ENCODE measurements at places on chromosomes 12 and 14.

GRCh38 chr12:61810486-61810885 is 449.7 kb upstream of the USP15 start:
- DNase-seq = no peak

DNA sequence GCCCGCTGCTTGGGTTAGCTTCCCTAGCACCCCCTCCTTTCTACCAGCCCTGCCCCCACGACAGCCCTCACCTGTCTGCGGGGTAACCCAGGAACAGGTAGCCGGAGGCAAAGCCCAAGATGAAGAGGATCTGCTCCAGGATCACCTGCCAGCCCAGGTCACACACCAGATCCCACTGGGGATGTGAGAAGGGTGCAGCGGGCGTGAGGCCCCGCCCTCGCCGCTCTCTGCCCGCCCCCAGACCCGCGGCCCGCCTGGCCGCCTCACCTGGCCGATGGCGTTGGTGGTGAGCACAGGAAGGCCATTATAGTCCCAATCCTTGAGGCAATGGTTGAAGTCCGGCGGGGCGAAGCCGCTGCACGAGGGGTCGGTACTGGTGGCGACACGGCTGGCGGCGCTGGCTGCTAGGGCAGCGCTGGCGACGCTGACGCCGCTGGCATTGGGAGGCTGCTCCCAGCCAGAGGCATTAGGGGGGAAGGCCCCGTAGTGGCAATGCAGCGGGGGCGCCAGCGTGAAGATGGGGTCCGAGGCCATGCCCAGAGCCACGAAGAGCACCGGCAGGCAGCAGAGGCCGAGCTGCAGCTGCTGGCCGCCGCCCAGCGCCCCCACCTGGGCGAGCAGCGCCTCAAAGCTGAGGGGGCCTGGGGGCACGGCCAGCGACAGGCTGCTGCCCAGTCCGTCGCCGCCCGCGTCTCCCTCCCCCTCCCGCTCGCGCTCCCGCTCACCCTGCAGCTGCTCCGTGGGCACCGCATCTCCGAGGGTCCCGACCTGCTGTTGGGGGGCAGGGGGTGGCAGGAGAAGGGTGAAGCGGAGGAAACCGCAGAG is 794 bp downstream of the SLC22A17 start:
- no peak for DNase-seq

- no peak for DNase-seq
Observed at GRCh38 chr12:106736051-106736957, 38.2 kb upstream of the RIC8B start.

GRCh38 chr12:92539110-92539749 is 163.6 kb upstream of the PLEKHG7 start:
- no peak for DNase-seq

GRCh38 chr12:17381211-17381610 is 708.8 kb downstream of the RERGL start:
- no peak for DNase-seq

- DNase-seq = no peak
Observed at GRCh38 chr12:39923364-39923763, 182.5 kb downstream of the SLC2A13 start.

GRCh38 chr14:24285351-24285750 is 14.0 kb upstream of the RABGGTA start:
- no peak for DNase-seq

GRCh38 chr12:108615918-108616317 is 17.8 kb downstream of the SELPLG start:
- DNase-seq = no peak

DNA sequence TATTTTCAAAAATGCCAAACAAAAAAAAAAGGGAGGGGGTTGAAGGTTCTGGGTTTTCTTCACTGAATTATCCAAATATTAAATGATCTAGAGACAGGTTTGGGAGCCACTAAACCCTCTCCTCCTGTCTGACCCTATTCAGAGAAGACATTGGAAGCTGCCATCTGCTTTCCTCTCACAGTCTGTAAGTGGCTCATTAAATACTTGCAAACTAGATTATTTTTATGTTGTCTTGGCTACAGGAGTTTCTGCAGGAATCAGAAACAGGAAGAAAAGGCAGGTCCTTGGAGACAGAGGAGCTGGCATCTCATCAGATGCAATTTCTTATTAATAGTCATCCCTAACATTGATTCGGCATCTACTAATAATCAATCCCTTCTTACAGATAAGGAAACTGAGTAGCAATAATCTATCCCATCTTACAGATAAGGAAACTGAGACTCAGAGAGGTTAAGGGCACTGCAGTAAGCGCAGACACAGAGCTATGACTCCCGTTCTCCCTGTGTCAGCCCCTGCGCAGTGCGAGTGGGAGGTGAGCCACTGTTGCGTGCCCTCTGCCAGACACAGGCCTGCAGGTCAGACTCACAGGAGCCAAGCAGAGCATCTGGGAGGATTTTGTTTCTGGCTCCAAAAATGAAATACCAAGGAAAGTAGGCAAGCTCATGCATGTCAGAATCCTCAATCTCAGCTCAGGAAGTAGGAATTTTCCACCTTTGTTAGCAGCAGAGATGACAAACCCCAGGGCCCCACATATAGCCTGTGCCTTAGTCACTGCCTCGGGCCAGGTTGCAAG is 11.0 kb downstream of the BDKRB2 start:
- DNase-seq = no peak

DNA sequence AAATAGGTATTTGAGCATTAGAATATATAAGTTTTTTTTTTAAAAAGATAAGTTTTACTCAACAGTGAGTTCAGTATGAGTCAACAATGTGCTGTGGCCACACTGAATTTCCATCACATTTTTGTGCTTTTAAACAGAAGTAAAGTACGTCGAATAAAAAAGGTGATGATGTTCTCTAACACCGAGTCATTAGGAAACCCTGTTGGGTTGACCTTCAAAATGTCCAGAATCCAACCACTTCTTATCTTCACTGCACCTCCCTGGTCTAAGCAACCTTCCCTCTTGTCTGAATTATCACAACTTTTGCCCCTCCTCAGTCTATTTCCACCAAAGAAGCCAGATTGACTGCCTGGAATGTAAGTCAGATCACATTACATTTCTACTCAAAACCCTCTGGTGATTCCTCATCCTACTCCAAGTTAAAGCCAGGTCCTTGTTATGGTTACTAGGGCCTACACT is 43.0 kb upstream of the SYCP3 start:
- no peak for DNase-seq

- DNase-seq = no peak
Observed at GRCh38 chr12:97276661-97277429, 185.8 kb upstream of the RMST start.

DNA sequence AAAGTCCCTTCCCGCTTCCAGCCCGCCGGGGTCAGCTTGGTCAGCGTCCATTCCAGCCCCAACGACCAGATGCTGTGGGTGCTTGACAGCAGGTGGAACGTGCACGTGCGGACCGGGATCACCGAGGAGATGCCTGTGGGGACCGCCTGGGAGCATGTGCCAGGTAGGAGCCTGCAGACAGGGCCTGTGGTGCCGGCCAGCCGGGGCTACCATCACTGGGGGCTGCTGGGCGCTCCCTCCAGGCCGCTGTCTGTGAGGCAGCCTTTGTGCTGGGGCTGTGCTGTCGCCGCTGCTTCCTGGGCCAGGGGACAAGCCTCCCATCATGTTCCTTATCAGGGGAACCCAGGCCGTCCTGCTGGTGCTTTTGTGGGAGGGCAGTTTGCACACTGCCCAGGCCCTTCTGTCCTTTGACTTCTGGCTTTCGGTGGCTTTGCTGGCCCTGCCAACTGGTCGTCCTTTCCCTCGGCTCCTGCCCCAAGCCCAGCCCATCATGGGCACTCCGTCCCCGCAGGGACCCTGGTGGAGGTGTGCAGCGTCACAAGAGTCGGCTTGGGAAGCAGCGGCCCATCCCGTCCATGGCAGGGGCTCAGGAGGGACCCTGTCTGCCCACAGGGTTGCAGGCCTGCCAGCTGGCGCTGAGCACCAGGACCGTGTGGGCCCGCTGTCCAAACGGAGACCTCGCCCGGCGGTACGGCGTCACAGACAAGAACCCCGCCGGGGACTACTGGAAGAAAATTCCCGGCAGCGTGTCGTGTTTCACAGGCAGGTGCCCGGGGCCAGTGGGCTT is 12.4 kb downstream of the ANKRD9 start:
- DNase-seq = no peak

DNA sequence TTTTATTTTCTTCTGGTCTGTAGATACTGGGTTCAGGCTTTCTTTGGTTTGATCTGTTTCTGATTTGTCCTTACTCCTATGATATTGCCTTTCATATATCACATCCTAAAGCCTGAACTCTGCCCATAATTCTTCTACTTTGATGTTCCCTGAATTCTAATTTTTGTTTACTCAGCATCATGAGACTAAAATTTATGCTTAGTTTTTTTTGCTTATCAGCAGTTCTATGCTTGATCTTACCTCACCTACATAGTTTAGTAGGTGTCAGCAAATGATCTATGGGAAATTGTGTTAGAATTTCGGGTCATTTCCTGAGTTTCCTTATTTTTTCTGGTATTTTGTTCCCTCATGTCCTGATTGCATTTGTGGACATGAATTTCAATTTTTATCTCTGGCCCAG is 94.2 kb downstream of the TMEM117 start:
- no peak for DNase-seq

- DNase-seq = no peak
Observed at GRCh38 chr12:109192358-109192757, 76.0 kb downstream of the ACACB start.

- no peak for DNase-seq
Observed at GRCh38 chr14:68394118-68394763, 398.6 kb downstream of the ZFP36L1 start.

DNA sequence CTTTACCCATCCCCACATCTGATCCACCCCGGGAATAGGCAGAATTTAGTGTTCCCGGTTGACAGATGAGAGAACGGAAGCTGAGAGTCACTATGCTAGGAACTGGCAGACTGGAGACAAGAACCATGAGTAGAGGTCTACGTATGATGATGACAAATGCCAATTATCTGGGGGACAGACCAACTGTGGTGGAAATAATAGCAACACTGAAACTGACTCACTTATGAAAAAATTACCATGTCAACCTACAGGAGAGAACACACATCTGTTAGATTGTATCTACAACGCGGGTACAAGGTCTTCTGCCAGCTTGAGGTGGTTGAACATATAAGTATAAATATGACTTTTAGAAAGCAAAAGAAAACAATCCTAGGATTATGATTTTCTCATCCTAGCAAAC is 15.4 kb upstream of the SELPLG start:
- DNase-seq = no peak

DNA sequence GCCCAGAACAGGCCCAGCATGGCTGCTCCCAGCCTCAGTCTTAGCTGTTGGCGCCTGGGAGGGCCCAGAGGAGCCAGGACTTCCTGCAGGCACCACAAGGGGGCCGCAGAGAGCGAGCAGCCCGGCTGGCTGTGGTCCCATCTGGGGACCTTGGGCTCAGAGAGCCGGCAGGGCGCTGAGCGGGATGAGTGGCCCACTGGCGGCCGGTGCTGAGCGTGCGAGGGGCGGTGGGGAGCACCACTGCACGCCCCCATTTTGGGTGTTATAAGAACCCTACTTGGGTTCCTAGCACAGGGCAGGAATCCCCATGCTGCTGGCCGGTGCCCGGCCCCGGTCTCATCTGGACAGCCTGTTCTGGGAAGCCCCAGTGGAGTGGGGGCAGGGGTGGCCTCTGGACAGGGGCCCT is 25.9 kb upstream of the CRIP2 start:
- DNase-seq = peak; percentile 66

- no peak for DNase-seq
Observed at GRCh38 chr14:90644882-90645281, 171.3 kb downstream of the TTC7B start.

DNA sequence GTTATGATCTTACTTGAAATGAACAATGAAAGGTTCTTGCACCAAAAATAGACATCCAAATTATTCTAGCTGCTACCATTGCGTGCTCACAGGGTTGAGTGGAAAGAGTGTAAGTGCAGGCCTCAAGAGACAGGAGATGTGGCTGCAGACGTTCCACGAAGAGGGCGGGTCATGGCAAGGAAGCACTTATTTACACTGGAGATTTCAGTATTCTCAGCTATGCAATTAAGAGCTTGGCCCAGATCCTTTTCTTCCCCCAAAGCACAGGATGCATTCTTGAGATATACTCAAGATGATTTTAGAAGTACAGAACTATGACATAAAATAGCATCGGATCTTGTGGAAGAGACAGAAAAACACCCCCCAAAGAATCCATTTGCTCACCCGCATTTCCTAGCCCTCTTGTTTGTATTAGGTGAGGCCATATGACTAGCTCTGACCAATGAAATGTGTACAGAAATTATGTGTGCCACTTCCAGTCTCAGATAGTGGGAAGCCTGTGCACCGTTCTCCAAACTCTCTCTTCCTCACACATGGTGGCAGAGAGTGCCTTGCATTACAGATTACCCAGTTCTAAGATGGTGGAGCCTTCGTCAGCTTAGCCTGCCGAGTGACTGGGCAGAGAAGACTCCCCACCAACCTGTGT is 261.4 kb downstream of the TTC8 start:
- no peak for DNase-seq

DNA sequence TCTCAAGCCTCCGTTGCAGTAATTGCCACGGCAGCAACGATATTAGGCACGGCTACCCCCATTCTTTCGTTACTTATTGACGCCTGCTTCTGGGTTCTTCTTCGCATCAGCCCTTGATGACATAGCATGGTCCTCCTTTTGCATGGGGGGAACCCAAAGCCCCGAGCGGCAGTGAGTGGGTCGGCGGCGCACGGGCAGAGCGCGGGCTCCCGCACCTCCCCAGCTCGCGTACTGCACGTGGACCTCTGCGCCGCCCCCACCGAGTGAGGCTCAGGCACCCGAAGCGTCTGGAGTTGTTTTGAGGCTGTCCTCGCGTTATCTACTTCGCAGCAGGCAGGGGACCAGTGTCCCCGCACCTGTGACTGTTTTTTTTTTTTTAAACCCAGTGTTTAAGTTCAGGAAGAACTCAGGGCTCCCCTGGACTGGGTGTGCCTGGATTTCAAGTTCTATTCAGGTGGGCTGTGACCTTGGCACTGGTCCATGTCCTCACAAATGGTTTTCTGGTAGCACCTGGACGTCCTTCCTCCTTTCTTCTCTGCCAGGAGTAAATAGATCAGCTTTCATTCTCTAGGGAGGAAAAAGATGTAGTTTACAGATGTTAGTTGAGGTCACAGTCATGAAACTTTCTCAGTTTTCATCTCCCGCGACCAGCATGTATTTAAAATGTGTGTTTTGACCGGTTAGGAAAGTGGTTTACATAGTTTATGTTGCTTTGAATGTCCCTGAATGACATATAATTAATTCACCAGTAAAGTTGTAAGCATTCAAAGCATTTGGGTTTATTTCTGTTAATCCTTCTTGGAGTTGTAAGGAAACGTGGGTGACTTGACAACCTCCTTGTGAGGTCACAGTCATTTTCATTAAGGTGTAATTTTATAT is 1.4 kb upstream of the FOXN4 start:
- no peak for DNase-seq

DNA sequence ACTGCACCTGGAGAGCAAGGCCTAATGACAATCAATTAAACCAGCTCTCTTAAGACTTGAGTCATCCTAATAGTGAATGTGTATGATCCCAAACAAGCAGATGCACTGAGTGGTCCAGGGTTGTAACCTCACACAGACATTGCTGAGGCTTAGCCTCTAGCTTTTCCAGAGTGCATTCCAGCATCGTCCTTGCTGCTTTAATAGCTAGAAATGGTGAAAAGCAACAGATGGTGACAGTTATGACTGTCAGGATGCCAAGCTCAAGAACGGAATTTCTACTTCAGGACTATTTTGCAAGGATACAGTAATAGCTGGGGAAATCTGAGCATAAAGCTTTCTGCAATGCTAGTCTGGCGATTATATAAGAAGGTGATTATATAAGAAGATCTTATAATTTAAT is 34.6 kb downstream of the PTPRR start:
- no peak for DNase-seq

- no peak for DNase-seq
Observed at GRCh38 chr12:56616925-56617324, 13.2 kb downstream of the BAZ2A start.

GRCh38 chr14:74896400-74896799 is 14.7 kb downstream of the DLST start:
- no peak for DNase-seq

Measured in naive thymus-derived CD8-positive, alpha-beta T cell (primary cell).